Activated naive CD8-positive, alpha-beta T cell treated with anti-CD3 and anti-CD28 coated beads, Interleukin-2, amount 50 U/mL, for 24 hours (primary cell): ENCODE measurements at places on chromosomes 1 and 21.

DNA sequence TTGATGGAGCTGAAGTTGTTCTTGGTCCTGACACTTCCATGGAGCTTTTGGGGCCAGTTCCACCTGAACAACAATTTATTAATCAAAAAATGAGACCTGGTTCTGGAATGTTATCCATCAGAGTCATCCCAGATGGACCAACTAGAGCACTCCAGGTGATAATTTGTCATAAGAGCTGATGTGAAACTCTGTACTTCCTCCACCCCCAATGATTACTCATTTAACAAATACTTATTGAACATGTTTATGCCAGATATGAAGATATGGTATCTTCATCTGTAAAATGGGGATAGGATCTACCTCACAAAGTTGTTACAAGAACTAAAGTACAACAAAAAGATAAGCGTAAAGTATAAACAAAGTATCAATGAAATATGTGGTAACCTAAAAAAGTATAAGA is 153.2 kb downstream of the VPS13D start:
- peaks cover 41% of the 10 kb centered on the region for H3K4me1 ChIP-seq
- peaks cover 66% of the 10 kb centered on the region for H3K36me3 ChIP-seq
- no peaks in the 10 kb centered on the region for H3K27me3 ChIP-seq
- no peak overlapping the region for H3K27ac ChIP-seq
- no peak for DNase-seq

DNA sequence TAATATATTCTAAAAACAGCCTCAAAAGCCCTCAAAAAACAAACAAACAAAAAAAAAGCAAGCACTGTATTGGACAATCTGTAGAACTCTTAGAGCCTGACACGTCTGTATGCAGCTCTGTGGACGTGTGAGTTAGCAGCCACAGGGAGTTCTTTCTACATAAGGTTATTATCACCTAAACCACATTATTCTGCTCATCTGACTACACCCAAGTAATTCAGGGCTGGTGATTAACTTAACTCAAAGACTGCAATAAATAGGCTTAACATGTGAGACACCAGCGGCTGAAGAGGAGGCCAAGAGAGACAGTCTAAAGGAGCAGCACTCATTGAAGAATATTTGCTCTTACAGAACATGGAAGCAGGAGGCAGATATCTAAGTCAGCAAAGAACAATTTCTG is 316.0 kb downstream of the VAV3 start:
- no peaks in the 10 kb centered on the region for H3K4me1 ChIP-seq
- no peaks in the 10 kb centered on the region for H3K36me3 ChIP-seq
- no peak for DNase-seq
- H3K27ac ChIP-seq: no peak overlapping the region
- no peaks in the 10 kb centered on the region for H3K27me3 ChIP-seq

- no peaks in the 10 kb centered on the region for H3K36me3 ChIP-seq
- no peak overlapping the region for H3K4me3 ChIP-seq
- peaks cover 9% of the 10 kb centered on the region for H3K27me3 ChIP-seq
- DNase-seq: no peak
- H3K27ac ChIP-seq: no peak overlapping the region
Measured at GRCh38 chr1:230330157-230330556, 96.0 kb downstream of the PGBD5 start.

GRCh38 chr1:171743081-171743870 is 1.4 kb upstream of the VAMP4 start:
- peaks cover 55% of the 10 kb centered on the region for H3K4me1 ChIP-seq
- DNase-seq: no peak
- peak overlapping the region; percentile 99 for H3K4me3 ChIP-seq
- no peaks in the 10 kb centered on the region for H3K27me3 ChIP-seq

DNA sequence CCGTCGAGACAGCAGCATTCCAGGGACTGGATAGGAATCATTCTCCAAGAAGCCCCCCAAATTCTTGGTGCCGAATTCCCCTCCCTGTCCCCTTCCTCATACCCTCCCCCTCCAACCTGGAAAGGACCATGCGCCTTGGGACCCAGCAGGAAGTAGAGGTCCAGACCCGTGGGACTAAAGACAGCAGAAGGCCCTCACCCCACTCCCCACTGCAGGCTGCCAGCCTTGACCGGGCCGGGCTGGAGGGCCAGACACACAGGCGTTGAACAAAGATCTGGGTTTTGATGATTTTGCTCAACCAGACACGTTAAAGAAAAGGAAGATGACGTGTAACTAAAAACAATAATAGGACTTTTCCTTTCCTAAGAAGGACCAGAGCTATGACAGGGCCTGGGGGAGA is 286.5 kb downstream of the NPHP4 start:
- H3K4me3 ChIP-seq: no peak overlapping the region
- no peak overlapping the region for H3K27ac ChIP-seq
- H3K27me3 ChIP-seq: no peaks in the 10 kb centered on the region
- no peaks in the 10 kb centered on the region for H3K4me1 ChIP-seq

- H3K27me3 ChIP-seq: no peaks in the 10 kb centered on the region
- no peak for DNase-seq
- no peak overlapping the region for H3K27ac ChIP-seq
- H3K4me1 ChIP-seq: no peaks in the 10 kb centered on the region
Measured at GRCh38 chr1:245750261-245750660, 595.5 kb downstream of the KIF26B start.

DNA sequence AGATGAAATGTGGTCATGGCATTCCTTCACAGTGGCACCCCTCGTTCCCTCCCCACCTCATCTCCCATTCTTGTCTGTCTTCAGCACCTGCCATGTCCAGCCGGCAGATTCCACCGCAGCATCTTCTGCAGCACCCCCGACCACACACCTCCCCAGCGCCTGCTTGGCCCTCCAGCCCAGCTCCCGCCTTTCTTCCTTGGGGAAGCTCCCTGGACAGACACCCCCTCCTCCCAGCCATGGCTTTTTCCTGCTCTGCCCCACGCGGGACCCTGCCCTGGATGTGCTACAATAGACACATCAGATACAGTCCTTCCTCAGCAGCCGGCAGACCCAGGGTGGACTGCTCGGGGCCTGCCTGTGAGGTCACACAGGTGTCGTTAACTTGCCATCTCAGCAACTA is 67.1 kb upstream of the FAM3B start:
- DNase-seq: no peak
- H3K27ac ChIP-seq: no peak overlapping the region
- no peak overlapping the region for H3K4me3 ChIP-seq
- no peaks in the 10 kb centered on the region for H3K4me1 ChIP-seq
- peaks cover under 1% of the 10 kb centered on the region for H3K27me3 ChIP-seq
- no peaks in the 10 kb centered on the region for H3K36me3 ChIP-seq

- no peak for DNase-seq
- H3K36me3 ChIP-seq: no peaks in the 10 kb centered on the region
- H3K4me1 ChIP-seq: no peaks in the 10 kb centered on the region
- H3K27me3 ChIP-seq: peaks cover 22% of the 10 kb centered on the region
Measured at GRCh38 chr1:22848405-22848804, 124.3 kb downstream of the LACTBL1 start.

DNA sequence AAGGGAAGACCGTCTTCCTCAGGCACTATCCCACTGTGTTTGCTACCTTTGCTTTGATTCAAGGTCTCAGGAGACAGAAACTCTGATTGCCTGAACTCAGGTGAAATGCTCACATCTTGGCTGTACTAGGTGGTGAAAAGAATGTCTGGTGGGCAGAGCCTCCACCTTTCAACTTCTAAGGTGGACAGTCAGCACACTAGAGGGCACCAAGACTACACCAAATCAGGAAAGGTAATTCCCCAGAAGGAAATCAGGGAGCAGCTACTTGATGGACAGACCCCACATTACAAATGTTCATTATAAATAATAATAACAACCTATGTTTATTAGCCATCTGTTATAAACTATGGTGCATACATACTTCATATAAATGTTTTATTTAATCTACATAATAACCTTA is 220.9 kb downstream of the ATG4C start:
- H3K4me3 ChIP-seq: no peak overlapping the region
- no peak overlapping the region for H3K27ac ChIP-seq
- H3K4me1 ChIP-seq: no peaks in the 10 kb centered on the region
- peaks cover 10% of the 10 kb centered on the region for H3K27me3 ChIP-seq
- no peaks in the 10 kb centered on the region for H3K36me3 ChIP-seq
- no peak for DNase-seq

GRCh38 chr1:201506557-201507359 is at the start of gene CSRP1:
Gene CSRP1 (minus strand): TSS chr1:201507123. CDS start chr1:201496303, 10,820 bp downstream.
- DNase-seq: peak; percentile 82
- peak within 1 kb of the TSS; percentile 90 for H3K4me3 ChIP-seq
- no peaks in the 10 kb centered on the region for H3K27me3 ChIP-seq
- H3K4me1 ChIP-seq: peaks cover 30% of the 10 kb centered on the region
- peak within 1 kb of the TSS; percentile 93 for H3K27ac ChIP-seq
- no peaks in the 10 kb centered on the region for H3K36me3 ChIP-seq

GRCh38 chr1:75625795-75626194 is 14.9 kb upstream of the SLC44A5 start:
- no peaks in the 10 kb centered on the region for H3K4me1 ChIP-seq
- no peaks in the 10 kb centered on the region for H3K36me3 ChIP-seq
- no peak overlapping the region for H3K27ac ChIP-seq
- no peak overlapping the region for H3K4me3 ChIP-seq
- peaks cover 32% of the 10 kb centered on the region for H3K27me3 ChIP-seq
- no peak for DNase-seq

GRCh38 chr1:173478094-173478674 is 1.0 kb downstream of the PRDX6 start:
- H3K27ac ChIP-seq: peak overlapping the region; percentile 67
- peaks cover 36% of the 10 kb centered on the region for H3K36me3 ChIP-seq
- H3K4me3 ChIP-seq: peak overlapping the region; percentile 89
- H3K4me1 ChIP-seq: peaks cover 51% of the 10 kb centered on the region
- no peaks in the 10 kb centered on the region for H3K27me3 ChIP-seq

- peaks cover 2% of the 10 kb centered on the region for H3K36me3 ChIP-seq
- peak overlapping the region; percentile 42 for H3K4me3 ChIP-seq
- peak; percentile 85 for DNase-seq
- H3K27ac ChIP-seq: no peak overlapping the region
- H3K27me3 ChIP-seq: no peaks in the 10 kb centered on the region
- H3K4me1 ChIP-seq: peaks cover 22% of the 10 kb centered on the region
Measured at GRCh38 chr1:1019122-1019999, 559 bp upstream of the AGRN start.

DNA sequence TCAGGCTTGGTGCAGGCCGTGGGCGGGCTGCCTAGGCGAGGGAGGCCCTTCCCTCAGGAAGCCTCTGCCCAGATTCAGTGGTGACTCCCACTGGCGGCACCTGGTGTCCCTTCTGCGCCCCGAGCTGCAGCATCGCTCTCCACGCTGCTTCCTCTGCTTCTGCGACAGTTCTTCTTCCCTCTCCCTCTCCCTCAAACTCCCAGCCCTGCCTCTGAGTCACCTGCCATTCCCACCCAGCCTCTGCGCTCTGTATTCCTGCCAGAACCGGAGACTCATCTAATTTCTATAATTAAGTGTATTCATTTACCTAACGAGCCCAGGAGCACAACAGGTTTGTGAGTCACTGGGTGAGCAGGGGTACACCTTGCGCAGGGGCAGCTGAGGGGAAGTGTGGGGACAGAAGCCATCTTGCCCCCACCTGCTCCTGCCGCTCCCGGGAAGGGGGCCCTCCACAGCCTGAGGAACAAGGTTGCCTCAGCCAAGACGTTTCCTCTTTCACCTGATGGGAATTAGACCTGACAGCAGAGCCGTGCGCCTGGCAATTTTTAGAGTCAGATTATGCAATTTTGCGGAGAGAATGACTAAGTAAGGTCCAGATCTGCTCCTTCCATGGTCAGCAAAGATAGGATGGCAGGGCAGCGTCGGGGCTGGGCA is 19.4 kb downstream of the KCNC4 start:
- peaks cover 3% of the 10 kb centered on the region for H3K4me1 ChIP-seq
- H3K27me3 ChIP-seq: no peaks in the 10 kb centered on the region
- no peak for DNase-seq
- no peak overlapping the region for H3K4me3 ChIP-seq
- H3K27ac ChIP-seq: no peak overlapping the region
- peaks cover 3% of the 10 kb centered on the region for H3K36me3 ChIP-seq

GRCh38 chr1:112807999-112808398 is 92.9 kb upstream of the PPM1J start:
- H3K4me1 ChIP-seq: no peaks in the 10 kb centered on the region
- H3K27ac ChIP-seq: no peak overlapping the region
- peaks cover 8% of the 10 kb centered on the region for H3K27me3 ChIP-seq
- H3K4me3 ChIP-seq: no peak overlapping the region

- H3K4me3 ChIP-seq: no peak overlapping the region
- no peak for DNase-seq
- no peaks in the 10 kb centered on the region for H3K36me3 ChIP-seq
Measured at GRCh38 chr1:214198571-214198970, 82.4 kb upstream of the SMYD2 start.

DNA sequence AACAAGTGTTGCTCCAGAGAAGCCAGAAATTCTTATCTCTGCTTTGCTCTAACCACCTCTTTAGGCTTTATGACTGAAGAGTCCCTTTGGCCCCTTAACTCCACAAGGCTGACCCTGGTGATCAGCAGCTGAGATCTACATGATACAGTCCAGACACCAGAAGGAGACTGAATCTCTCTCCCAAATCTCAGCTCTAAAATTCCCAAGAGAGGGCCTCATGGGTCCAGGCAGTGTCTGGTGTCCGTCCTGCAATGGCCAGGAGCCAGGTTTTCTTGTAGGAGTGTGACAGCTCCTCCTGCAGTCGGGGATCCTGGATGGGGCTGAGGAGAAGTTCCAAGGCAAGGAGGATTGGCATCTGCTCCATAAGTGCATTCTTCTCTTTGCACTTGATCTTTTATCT is 35.3 kb downstream of the L1TD1 start:
- H3K36me3 ChIP-seq: no peaks in the 10 kb centered on the region
- DNase-seq: no peak
- no peak overlapping the region for H3K4me3 ChIP-seq
- no peaks in the 10 kb centered on the region for H3K4me1 ChIP-seq

DNA sequence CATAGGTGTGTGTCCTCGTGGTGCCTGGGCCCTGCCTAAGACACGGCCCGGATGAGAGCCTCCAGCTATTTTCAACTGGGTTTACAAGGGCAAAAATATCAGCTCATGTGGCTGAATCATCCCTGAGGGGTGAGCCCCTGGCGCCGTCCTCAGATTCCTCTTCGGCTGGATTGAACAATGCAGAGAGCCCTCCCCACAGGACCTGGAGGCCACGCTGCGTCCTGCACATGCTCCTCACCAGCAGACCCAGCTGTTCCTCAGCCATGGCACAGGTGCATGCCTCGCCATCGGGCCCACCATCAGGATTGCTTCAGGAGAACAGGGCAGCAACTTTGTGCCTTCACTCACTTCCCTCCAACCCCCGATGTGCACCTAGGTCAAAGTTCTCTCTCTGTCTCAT is 35.3 kb downstream of the TFF3 start:
- no peaks in the 10 kb centered on the region for H3K36me3 ChIP-seq
- no peaks in the 10 kb centered on the region for H3K4me1 ChIP-seq
- H3K27ac ChIP-seq: no peak overlapping the region
- no peak for DNase-seq
- H3K27me3 ChIP-seq: no peaks in the 10 kb centered on the region

- H3K36me3 ChIP-seq: peaks cover 46% of the 10 kb centered on the region
- no peak for DNase-seq
- peaks cover 85% of the 10 kb centered on the region for H3K4me1 ChIP-seq
- peak overlapping the region; percentile 85 for H3K27ac ChIP-seq
- no peaks in the 10 kb centered on the region for H3K27me3 ChIP-seq
Measured at GRCh38 chr1:41661428-41662060, 177.1 kb upstream of the EDN2 start.
